ENCODE measurements at places on chromosomes 4 and X.

DNA sequence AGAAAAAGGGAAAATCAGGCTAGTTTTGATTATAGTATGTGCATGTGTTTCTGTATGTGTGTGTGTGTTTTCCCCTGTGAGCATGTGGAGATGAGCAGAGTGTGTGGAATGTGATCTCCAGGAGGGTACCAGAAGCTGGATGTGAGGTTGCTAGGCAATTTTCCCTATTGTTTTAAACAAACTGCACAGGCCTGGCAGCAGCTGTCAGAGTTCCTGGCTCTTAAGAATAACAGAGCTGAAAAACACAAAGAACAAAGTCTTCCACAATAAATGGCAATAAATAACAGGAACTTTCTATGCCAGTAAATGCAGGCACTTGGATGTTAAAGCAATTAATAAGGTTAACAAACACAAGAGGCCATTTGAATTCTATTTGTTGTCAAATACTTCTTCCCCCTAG, 344.6 kb upstream of the CTSO start:
- DNase-seq, result peak; percentile 2

GRCh38 chr4:15451866-15452765, 17.6 kb upstream of the CC2D2A start:
- DNase-seq, result no peak

DNA sequence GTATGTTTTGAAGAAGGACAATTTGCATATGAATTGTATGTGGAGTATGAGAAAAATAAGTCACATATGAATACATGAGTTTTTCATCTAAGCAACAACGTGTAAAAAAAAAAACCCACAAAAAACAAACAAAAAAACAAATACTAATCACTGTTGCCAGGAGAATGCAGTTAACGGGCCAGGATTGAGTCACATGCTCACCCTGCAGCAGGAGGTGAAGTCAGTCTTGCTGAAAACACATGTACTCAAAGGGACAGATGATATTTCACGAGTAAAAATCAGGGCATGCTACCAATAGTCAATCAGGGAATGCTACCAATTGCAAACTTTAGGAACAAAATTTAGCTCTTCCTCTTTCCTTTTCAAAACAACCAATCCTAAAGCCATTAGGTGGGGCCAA, 10.4 kb upstream of the DCLK2 start:
- no peak for DNase-seq

DNA sequence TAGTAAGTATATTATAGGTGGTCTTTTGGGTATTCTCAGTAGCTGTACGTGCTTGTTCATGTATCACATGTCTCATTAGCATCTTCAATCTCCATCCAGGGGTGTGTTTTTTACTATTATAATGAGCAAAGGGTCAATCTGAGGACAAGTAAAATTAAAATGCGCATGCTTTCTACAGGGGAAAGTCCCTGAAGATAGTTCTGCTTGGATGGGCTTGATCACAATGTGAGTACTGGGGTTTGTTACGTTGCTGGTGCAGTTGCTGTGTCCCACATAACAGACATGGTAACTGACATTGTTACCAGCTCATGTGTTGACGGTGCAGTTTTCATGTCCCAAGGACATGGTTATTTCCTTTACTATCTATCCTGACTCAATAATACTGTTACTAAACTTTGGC, 65.9 kb downstream of the UCHL1 start:
- no peak for DNase-seq

DNA sequence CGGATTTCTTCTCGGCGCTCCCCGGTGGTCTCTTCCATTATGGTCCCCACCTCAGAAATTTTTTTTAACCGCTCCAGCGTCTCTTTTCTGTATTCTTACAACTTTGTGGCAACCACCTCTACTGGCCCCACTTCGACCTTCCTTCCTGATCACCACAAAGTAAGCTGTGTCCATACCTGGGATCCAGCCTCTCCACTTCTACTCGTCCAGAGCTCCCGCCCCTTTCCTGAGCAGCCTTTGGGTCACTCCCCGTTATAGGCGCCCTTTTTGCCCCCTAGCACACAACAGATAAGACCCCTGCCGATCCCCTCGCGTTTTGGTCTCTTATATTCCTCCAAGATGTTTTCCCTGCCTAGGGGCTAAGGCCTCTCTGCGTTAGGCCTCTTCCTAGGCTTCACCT, 557 bp downstream of the PIGG start:
- no peak for DNase-seq

GRCh38 chr4:57442831-57443291, 332.7 kb upstream of the IGFBP7 start:
- DNase-seq, result peak; percentile 53

GRCh38 chr4:80197601-80198440, 518 bp downstream of the PRDM8 start:
- DNase-seq, result peak; percentile 76
